Astrocyte of the spinal cord (primary cell): ENCODE measurements at places on chromosomes 11 and 22.

GRCh38 chr11:44226490-44226889 lies 83.4 kb downstream of the ALX4 start:
- no peak for DNase-seq

GRCh38 chr22:42528591-42529307 lies 9.2 kb upstream of the RRP7A start:
- no peak for DNase-seq

- peak; percentile 95 for DNase-seq
These were observed 49.2 kb downstream of the DBX1 start for GRCh38 chr11:20110908-20111669.

- DNase-seq = no peak
These were observed 105.2 kb downstream of the MAML2 start for GRCh38 chr11:96237766-96238266.

DNA sequence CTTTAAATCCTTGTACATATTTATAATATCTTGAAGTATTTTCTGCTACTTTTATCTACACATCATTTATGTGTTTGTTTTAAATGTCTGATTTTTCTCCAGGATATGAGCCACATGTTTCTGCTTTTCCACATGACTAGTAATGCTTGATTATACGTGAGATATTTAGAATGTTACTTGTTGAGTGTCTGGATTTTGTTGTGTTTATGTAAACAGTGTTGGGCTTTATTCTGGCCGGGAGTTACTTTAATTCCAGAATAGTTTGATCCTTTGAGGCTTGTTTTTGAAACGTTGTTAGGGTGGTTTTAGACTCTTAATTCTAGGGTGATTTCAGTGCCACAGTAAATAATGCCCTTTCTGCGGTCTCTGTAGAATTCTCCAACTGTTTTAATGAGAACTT lies 252.9 kb downstream of the BLID start:
- no peak for DNase-seq

DNA sequence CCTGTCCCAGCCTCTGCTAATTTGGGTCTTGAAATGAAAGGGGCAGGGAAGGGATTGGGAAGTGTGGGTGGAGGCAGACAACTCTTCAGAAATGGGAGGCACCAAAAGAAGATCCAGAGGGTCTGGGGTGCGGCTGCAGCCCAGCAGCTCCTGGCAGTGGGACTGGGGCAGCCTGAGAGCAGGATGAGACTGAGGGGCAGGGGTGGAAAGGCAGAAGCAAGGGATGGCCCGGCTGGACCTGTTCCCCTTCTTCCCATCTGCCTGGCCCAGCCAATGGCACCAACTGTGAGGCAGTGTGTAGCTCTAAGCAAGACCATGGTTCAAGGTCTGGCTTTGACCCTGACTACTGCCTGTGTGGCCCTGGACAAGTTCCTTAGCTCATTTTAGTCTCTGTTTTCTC lies 160.4 kb downstream of the ENTHD1 start:
- DNase-seq = no peak

GRCh38 chr11:12318791-12319438 lies 58.5 kb upstream of the PARVA start:
- peak; percentile 22 for DNase-seq

GRCh38 chr11:123700772-123701171 lies 40.7 kb downstream of the ZNF202 start:
- no peak for DNase-seq

DNA sequence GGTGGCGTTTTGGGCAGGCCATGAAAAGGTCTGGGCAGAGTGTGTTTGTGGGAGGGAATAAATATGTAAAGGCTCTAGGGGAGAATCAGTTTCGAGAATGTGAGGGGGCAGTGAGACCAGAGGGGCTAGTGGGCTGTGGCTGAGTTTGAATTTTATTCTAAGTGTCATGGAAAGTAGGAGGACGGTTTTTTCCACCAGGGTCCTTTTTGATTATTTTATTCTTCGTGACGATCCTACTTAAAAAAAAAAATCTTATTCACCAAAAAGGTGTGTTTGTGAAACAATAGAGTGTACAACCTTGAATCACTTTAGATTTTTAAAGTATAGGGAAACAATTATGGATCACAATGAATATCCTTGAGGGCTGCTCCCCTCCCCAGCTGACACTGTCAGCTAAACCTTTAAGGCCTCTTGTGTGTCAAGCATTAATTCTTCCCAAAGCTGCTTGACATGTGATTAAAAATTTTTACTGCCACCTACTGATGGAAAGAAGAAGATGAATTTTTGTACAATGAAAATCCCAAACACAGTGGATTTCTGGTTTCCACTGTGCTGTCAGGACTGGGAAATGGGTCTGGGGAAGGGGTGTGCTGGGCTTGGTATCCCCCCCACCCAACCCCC lies 107.5 kb upstream of the OR4B1 start:
- peak; percentile 64 for DNase-seq

DNA sequence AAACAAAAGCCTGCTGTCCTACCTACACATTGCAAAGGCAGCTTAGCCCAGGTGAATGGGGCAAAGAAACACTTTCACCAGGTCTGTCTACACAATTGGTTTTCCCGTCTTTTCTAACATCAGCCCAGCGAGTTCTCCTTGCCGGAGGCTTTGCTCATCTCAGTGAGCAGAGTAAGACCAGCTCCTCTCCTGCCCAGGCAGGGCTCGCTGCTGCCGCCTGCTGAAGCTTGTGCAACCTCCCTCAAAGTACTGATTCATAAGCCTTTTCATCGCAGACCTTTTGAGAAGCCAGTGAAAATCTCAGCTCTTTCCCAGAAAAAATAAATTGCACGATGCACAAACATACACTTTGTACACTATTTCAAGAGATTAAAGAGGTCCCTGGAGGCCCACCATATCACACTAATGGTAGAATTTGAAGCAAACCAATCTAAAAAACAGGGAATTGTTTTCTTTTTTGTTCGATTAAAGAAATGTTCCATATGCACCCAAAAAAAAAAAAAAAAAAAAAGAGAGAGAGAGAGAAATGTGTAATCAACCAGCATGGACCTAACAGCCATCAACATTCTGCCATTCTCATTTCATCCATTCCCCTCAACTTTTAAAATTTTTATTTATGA lies 328.1 kb upstream of the MPPED2 start:
- peak; percentile 50 for DNase-seq

- DNase-seq = no peak
These were observed 148.4 kb downstream of the CACNA1I start for GRCh38 chr22:39718921-39719475.

GRCh38 chr11:63985812-63986155 lies 454 bp upstream of the OTUB1 start:
- DNase-seq = no peak

- no peak for DNase-seq
These were observed 138.1 kb downstream of the MAML2 start for GRCh38 chr11:96204721-96205459.

- peak; percentile 1 for DNase-seq
These were observed 321.9 kb downstream of the MIAT start for GRCh38 chr22:26979294-26979693.

GRCh38 chr11:46361283-46362155 lies 14.3 kb downstream of the DGKZ start:
- DNase-seq = peak; percentile 50

DNA sequence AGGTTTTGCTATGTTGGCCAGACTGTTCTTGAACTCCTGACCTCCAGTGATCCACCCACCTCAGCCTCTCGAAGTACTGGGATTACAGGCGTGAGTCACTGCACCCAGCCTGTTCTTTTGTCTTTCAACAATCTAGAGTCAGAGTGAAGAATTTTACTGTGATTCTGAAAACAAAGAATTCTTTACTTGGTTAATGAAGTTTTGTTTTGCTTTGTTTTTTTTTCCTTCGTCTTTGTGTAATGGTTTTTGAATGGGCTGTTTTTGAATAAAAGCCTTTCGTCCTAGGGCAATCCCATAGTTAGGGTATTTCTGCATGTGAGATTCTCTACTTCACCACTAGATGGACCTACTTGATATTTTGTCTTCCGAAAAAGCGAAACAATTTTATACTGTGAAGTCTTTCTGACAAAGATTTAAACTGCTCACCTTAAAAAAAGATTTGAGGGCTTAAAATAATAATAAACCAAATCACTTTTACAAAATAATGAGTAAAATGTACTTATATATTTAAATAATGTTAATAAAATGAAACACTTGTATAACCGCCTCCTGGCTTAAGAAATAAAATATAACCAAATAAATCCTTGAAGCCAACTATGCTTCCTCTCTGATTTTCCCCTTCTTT lies 43.4 kb upstream of the SC5D start:
- peak; percentile 73 for DNase-seq

DNA sequence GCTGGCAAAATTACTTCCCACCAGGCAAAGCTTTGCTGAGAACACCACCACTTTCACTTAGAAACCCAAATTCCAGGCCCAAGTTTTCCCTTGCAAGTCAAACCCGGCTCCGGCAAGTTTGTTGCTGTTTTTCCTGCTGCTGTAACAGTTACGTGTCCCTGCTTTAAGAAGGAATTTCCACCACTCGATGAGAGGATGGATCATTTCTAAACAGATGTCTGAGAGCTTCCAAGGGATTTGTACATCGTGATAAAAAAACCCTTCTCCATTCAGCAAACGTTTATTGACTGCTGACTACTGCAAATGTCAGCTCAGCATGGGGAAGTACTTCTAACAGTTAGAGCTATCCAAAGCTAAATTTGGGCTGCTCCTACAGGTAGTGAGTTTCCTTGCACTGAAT lies 19.7 kb downstream of the P2RX3 start:
- no peak for DNase-seq

DNA sequence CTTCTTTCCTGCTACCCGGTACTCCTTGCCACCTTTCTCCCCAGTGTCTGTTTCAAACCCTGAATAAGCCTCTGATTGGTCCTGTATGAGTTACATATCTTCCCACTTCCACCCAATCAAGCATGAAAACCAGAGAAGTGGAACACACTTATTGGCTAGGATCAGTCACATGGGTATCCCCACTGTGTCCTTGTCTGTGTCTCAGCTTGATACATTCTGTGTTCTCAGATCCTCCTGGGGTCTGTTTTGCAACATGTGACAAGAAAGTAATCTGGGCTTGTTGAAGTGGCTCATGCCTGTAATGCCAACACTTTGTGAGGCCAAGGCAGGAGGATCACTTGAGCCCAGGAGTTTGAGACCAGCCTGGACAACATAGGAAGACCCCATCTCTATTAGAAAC lies 23.9 kb downstream of the MCHR1 start:
- DNase-seq = no peak

DNA sequence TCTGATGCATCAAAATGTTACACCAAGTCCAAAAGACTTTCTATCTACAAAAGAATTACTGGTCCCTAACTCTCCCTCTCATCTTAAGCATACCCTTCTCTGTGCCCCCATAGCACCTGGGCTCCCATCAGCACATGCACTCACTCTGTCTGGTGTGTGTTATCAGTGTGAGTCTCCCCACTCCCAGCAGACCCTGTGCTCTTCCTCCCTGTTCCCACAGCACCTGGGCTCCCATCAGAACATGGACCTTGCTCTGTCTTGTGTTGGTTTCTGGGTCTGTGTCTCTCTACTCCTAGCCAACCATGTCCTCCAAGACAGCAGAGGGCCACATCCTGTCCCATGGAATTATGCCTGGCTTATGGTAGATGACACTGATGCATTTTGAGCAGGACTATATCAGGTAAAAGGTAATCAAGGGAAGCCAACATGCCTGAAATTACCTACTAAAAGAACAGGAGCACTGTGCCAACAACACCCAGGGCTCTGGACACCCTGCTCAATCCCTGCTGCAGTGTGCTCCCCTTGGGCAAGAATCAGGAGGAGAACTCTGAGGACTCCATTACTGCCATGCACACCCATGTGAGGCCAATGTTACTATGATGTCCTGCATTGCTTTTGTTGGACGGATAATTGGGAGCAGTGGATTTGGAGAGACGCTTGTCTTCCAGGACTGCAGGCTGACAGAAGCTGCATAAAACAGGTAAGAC lies 34.3 kb downstream of the GAB4 start:
- DNase-seq = no peak

DNA sequence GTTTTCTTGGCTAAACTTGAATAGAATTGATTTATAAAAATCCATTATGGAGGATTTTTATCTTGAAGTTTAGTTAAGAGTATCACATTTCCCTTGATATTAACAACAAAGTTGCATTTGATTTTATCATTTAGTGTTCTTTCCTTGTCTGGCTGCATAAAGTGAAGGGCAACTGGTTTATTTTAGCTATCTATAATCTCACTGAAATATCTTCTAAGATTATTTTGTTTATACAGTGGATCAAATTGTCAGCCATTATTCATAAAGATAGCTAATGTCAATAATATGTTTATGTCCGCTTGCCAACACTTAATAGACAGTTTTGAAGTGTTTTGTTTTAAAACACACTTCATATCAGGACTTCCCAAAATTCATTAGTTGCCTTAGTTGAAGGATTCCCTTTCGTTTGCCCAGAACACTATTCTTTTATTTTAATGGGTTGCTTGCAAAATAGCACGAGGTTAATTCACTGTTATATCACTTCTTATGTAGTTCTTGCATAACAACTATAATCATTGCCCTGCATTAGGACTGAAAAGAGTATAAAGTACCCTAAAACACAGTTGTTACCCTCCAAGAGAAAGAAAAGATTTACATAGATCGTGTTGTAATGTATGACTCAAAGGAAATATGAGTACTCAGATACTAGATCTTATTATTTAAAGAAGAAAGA lies 73.0 kb downstream of the MSANTD4 start:
- DNase-seq = no peak
